ENCODE measurements at places on chromosomes 1 and 21. TPM values are rescaled to one million over a fixed set of nuclear protein-coding genes. Genes with fewer than 3 reads are reported as not detected.

GRCh38 chr1:54479841-54480524, 68.0 kb upstream of the ACOT11 start:
- DNase-seq = no peak

DNA sequence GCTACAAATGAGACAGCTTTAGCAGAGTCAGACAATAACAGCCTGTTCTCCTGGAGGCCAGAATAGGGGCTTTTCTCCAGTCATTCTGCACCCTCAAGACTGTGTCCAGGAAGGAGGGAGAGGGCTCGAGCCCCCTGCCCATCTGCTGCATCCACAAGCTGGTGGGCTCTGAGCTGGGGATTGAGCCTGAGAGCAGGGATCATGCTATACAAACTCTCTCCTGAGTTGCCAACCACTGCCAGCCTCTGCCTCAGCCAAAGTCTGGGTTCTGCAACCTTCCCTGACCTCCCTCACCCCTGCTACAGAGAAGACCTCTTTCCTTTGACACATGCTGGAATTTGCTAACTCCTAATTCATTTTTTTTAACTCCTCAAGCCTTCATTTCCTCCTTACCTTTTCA, 14.8 kb upstream of the PPM1J start:
- no peak for DNase-seq

- no peak for DNase-seq
Observed at GRCh38 chr21:16644685-16645084, 868.2 kb upstream of the CXADR start.

GRCh38 chr21:39316729-39317128, 3.3 kb upstream of the BRWD1 start:
- DNase-seq = no peak

DNA sequence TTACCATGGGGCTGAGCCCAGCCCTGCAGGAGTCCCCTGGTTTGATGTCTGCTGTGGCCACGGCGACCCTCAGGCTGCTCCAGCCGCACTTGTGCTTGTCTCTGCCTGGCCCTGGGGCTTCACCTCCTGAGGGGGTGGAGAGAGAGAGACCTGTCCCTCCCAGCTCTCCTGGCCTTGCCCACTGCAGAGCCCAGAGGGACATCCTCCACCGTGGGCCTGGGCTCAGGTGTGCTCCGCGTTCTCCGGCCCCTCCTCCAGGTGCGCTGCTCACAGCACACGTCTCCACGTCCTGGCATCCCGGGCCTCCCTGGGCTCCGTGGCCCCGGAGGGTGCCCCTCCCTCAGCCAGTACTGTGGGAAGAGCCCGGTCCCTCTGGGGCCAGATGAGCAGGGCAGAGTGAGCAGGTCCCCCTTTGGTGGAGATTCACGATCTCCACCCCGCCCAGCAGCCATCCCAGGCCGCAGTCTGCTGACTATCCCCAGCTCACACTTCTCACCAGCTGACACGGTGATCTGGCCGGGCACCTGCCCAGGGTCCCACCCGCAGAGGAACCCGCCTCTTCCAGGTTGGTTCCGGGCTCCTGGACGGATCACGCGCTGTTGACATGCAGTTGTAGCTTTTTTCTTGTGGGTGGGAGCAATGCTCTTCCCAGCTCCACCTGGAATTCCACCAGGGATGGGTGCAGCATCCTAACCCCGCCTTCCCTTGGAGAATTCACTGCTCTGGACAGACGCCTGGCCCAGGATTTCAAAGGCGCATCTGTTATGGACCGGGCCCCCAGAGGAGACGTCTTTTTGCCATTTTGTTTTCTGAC, 41.8 kb upstream of the POFUT2 start:
- DNase-seq = no peak

DNA sequence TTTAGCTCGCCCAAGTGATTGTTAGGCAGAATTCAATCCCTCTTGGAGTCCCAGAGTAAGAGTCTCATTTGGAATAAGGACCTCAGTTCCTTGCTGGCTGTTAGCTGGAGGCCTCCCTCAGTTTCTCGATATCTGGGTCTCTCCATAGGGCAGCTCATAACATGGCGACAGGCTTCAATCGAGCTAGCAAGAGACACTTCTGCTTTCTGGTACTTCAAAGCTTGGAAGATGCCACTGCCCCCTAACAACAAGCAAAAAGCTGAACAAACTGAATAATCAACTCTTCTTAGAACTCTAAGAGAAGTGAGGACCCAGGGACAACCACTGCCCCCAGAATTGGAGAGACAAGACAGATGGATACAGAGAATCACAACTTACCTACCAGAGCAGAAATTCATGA, 86.2 kb downstream of the TEX35 start:
- DNase-seq = no peak

DNA sequence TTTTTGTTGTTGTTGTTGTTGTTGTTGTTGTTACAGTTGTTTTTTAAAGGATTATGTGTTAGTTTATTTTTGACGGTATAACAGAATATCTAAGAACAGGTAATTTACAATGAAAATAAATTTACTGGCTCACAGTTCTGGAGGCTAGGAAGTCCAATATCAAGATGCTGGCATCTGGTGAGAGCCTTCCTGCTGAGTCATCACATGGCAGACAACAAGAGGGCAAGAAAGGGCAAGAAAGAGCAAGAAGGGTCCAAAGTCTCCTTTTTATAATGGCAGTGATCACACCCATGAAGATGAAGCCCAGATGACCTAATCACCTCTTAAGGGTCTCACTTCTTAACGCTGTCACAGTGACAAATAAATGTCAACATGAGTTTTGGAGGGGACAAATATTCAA, 142.1 kb downstream of the NEGR1 start:
- no peak for DNase-seq

GRCh38 chr1:97306504-97306903, 584.9 kb downstream of the PTBP2 start:
- DNase-seq = no peak

DNA sequence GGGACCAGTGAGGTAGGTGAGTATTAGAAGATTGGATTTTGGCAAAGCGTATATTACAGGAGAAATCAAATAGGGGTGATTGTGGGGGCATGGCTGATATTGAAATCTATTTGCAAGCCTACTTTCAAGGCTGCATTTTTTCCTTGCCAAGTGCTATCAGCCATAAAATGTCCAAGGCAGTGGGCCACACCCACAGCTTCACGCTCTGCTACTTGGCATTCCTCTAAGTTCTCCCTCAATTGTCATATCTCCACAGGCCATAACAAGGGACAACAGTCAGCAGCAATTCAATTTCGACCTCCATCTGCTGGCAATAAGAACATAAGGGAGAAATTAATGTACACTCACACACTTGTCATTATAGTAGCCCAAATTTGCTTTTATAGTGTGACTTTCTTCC, 667.1 kb upstream of the PKN2 start:
- no peak for DNase-seq

DNA sequence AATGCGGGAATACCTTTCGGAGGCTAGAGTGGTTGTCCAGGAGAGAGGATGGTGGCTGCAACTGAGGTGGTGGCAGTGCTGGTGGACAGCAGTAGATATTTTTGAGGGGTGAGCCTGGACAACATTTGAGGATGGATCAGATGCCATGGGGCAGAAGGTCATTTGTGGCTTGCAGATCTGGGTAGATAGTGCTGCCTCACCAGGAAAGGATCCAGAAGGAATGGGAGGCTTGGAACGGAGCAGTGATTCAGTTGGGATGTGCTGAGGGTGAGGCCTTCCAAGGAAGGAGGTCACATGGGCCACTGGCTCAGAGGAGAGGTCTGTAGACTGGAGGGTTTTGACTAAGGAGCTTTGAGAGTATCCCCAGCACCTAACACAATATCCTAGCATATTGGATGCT, 110.8 kb upstream of the KAZN start:
- no peak for DNase-seq

DNA sequence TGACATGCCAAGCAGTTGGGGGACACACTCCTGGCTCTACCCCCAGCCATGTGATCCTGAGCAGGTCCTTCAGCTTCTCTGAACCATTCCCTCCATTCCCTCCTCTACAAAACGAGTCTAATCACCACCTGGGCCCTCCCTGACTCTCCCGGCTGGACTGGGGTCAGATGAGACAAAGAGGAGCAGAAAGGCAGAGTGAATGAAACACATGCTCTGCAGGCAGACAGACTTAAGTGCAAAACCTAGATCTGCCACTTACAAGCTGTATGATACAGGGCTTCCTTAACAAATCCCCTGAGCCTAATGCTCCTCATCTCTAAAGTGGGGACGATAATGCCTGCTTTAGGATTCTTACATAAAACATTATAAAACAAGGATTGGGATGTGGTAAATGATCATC, 17.3 kb downstream of the RIMS3 start:
- no peak for DNase-seq

DNA sequence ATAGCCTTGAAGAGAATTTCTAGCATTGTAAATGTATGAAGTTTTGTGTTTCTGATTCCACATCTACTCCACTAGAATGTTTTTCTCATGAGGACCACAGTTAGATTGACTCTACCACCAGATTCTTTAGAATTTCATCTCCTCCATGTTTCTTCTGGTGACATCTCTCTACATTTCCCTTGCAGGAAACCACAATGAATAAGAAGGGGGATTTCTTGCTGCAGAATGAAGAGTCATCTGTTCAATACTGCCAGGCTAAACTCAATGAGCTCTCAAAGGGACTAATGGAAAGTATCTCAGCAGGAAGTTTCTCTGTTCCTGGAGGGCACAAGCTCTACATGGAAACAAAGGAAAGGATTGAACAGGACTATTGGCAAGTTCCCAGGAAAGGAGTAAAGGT, 18.6 kb downstream of the GBP6 start:
- DNase-seq = no peak

DNA sequence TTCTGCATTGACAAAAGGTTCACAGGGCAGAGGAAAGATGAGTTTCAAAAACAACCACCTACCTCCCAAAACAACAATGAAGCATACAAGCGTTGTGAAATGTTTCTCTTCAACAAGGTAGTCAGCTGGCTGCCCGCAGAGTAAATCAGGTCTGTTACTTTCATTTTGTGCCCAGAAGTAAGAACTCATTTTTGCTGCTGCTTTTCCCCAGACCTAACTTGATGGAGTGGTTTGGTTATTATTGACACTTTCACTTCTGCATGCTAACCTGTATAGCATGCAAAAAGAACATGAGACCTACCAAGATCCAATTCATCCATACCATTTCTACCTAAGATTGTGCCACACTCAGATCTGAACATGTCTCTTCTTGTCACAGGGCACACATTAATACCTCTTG, 1.3 kb downstream of the SLC9C2 start:
- DNase-seq = no peak

DNA sequence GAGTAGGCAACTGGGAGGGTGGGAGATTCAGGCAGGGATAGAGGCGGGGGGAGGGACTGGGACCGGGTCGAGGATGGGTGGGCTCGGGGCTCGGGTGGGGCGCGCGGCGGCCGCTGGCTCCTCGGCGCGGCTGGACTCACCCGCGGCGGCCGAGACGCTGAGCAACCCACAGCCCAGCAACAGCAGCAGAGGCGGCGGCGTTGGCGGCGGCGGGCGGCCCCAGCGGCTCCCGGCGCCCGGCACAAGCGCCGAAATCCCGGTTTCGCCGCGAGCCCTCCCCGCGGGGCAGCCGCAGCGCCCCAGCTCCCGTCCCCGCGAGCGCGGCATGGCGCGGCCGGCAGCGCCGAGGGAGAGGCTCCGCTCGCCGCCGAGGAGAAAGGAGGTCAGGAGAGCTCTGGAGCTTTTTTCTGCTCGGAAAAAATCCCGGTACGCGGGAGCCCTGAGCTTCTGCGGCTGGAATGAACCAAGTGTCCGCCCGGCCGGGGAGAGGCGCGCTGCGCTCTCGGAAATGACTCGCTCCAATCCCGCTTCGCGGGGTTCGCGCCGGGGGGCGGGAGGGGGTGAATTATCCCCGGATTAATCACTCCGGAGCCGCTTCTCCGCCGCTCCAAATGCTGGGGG, at the start of gene CSMD2:
Gene CSMD2 (minus strand): TSS at position 460 of the 621 bp plus-strand sequence. CDS start 133 bp downstream, at position 327.
- DNase-seq = no peak

DNA sequence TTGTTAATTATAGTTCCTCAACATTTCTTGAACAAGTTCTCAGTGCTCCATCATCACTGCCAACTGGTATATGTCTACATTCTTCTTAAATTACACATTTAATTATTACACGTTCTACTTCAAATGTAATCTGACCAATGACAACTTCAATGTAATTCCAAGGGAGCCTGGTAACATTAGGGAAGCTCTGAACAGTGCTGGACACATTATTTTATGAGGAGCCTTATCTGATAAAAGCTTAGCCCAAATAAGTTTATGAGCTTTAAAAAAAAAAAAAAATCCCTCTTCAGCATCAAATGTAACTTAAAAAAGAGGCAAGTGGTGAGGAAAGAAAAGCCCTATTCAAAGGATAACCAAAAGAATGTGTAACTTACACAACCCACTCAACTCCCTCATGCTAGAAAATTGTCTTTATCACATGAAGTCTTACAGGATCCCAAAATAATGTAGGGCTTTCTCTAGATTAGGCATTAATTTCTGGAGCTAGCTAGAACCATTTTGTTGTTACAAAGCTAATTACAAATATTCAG, 35.2 kb upstream of the ABCA4 start:
- DNase-seq = no peak

DNA sequence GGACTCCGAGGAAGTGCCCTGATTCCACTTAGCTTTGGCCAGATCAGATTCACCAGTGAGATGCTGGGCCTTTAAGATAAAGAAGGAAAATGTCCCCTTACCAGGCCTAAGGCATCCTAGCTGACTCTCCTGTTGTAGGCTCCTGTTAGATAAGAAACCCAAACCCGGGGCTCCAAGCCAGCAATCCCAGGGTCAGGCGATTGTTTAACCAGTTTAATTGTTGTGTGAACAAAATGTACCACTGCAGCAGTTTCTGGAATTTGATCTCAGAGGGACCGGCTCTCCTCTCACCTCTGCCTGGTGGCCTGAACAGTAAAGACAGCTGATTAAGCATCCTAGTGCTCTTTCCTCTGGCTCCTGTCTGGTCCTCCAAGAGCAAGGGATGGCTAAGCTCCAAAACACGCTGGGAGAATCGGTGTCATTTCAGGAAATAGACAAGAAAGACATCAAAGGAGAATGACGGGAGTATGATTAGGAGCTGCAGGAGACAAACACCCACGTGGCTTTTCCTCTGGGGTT, 9.3 kb upstream of the KLHDC8A start:
- no peak for DNase-seq

GRCh38 chr1:82487778-82488177, 687.0 kb downstream of the ADGRL2 start:
- DNase-seq = no peak

SLC1A7 gene
- polyA plus RNA-seq = 0.58 TPM

USP48 gene
- polyA plus RNA-seq = 58.1 TPM

CELA3A gene
- polyA plus RNA-seq = not detected

VASH2 gene
- 38.4 TPM for polyA plus RNA-seq

F11R gene
- polyA plus RNA-seq = 82.9 TPM

DESI2 gene
- polyA plus RNA-seq = 57.7 TPM

KRTAP7-1 gene
- polyA plus RNA-seq = not detected

SPATA45 gene
- 1.2 TPM for polyA plus RNA-seq

UBASH3A gene
- polyA plus RNA-seq = 0.13 TPM

TCHHL1 gene
- not detected for polyA plus RNA-seq

Data from right lung (tissue), 10 donors.